Effector memory CD8-positive, alpha-beta T cell (primary cell): ENCODE measurements at places on chromosomes 7 and 10.

DNA sequence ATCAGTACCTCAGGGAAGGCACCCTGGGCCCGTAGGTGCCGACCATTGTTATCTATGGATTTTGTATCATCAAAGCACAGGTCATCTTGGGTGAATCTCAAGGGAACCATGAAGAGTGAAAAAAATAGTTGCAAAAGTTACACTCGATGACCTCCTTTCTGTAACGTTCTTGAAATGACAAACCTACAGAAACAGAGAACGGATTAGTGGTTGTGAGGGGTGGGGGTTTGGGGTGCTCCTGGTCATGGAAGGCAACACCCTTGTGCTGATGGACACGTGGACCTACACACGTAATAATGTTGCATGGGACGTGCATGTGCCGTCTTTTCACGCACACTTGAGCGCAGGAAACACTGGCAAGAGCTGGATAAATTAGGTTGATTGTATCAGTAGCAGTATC is 655.9 kb downstream of the SDK1 start:
- DNase-seq, result no peak

DNA sequence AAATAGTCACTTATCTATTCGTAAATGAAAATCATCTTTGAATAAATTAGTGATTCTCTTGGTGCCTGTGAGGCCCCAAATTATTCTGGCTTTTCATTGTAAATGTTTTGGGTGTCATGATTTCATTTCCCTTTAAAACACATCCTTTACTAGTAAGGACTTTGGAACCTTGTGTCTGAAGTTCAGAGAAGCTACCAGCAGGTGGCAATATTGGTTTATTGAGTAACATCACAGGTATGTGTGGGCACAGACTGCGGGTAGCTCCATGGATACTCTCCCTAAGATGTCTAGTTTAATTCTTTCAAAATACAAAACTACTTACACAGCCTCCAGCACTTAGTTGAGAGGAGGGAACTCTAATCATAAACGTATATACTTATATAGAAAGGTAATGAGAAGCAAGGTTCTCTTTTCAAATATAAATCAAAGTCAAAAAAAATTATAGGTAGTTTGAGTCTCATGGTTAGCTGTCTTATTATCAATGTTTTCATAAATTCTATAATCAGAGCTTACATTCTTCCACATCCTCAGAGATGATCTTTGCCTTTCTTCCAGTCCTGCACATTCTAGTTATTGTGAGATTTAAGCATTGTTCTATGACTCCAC is 449.6 kb downstream of the GRM8 start:
- peak; percentile 8 for DNase-seq

DNA sequence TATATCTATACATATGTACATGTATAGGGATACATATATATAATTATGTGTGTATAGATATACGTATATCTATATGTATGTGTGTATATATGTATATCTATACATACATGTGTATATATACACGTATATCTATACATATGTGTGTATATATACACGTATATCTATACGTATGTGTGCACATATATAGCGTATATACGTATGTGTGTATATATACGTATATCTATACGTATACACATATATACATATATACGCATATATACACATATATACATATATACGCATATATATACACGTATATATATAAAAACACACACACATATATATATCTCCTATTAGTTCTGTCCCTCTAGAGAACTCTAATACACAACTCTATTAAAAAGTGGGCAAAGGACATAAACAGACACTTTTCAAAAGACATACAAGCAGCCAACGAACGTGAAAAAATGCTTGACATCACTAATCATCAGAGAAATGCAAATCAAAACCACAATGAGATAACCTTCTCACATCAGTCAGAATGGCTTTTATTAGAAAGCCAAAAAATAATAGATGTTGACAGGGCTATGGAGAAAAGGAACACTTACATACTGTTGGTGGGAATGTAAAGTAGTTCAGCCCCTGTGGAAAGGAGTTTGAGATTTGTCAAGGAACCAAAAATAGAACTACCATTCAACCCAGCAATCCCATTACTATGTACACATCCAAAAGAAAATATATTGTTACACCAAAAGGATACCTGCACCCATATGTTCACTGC is 22.0 kb upstream of the TMEM120A start:
- no peak for DNase-seq

- no peak for DNase-seq
Observed at GRCh38 chr10:90779548-90779947, 78.3 kb downstream of the HTR7 start.

GRCh38 chr10:32846974-32847373 is 111.1 kb downstream of the ITGB1 start:
- no peak for DNase-seq

- no peak for DNase-seq
Observed at GRCh38 chr10:121531830-121532178, 66.4 kb downstream of the FGFR2 start.

GRCh38 chr7:84547331-84547730 is 352.7 kb upstream of the SEMA3A start:
- DNase-seq, result no peak
